ENCODE measurements at places on chromosomes 6 and 20.

DNA sequence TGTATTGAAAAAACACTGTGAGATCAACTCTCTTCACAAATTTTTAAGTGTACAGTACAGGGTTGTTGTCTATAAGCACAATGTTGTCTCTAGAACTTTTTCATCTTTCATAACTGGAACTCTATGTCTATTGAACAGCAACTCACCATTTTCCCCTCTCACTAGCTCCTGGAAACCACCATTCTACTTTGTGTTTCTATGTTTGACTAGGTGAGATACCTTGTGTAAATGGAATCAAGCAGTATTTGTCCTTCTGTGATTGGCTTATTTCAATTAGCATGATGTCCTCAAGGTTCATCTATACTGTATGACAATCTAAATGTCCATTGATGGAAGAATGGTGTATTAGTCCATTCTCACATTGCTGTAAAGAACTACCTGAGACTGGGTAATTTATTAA, 210.1 kb upstream of the FUT9 start:
- DNase-seq = no peak

GRCh38 chr6:52635049-52635577, 35.8 kb upstream of the TMEM14A start:
- peak; percentile 8 for DNase-seq

- no peak for DNase-seq
Measured at GRCh38 chr20:30811885-30812671, 445.4 kb upstream of the DEFB115 start.

DNA sequence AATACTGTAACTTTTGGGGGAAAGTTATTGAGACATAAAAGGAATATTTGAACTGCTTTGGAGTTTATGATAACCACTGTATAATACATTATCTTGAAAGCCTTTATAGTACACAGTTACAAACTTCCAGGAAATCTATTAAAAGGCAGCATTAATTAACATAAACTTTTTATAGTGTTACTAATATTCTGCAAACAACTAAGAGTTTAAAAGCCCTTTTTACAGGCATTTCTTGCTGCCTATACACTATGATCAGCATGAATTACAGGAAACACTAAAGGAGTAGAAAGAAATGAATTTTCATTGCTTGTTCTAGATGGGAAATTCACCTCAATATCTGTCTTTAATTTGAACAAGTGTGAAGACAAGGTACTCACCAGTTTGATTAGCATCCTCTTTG, 252.3 kb upstream of the ZFP64 start:
- no peak for DNase-seq

GRCh38 chr6:3328145-3328544, 69.4 kb downstream of the PSMG4 start:
- DNase-seq = no peak

DNA sequence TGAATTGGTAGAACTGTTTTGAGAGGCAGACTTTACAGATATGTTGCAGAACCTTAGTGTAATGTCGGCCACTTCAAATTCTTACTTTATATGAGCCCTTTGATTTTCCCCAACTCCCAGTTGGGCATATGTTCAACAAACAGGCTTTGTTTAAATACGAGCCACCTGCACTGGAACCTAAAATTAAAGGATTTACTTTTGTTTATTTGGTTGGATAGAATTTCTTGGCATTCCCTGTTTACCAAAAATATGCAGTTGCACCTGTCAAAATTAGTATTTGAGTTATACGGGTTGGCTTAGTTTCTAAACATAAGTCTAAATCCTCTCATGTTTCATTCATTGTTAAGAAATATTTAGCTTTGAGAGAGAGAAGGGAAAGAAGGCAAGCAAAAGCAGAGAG, 2.4 kb upstream of the GLYATL3 start:
- DNase-seq = no peak

GRCh38 chr6:125598422-125598821, 151.0 kb upstream of the HEY2 start:
- no peak for DNase-seq

DNA sequence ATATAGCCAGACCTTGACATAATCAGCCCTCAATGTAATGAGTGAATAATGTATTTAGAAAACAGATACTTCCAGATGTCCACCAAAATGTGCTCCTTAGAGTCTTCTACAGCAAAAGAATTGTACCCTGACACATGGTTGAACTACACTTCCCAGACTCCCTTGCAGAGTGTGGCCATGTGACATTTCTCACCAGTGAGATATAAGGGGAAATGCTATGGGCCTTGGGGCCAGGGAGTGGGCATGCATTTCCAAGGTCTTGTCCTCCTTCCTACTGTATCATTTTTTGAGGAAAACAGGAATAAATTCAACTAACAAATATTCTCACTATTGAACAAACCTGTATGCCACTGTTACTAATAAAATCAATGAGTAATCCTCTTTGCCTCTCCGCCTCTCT, 211.4 kb upstream of the SMLR1 start:
- no peak for DNase-seq

- no peak for DNase-seq
Measured at GRCh38 chr6:139288496-139289040, 3.2 kb downstream of the TXLNB start.

DNA sequence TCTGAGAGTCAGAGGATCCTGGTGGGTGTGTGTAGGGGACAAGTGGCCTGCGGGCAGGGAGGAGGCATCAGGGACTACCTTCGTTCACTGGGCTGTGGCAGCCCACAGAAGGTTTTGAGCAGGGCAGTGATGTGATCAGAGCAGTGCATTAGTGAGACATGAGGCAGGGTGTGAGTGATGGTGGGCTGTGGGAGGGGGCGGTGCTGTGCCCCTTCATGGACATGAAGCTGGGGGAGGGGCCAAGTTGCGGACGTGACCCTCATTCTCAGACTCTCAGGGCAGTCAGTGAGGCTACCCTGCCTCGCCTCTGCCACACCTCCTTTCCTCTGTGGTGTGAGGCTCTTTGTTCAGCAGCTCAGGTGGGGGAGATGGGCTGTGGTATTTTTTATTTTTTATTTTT, 142.2 kb upstream of the RNF24 start:
- DNase-seq = no peak

- DNase-seq = no peak
Measured at GRCh38 chr20:32635764-32636163, 38.0 kb downstream of the C20orf203 start.

- DNase-seq = no peak
Measured at GRCh38 chr6:155154158-155154830, 109.5 kb upstream of the CLDN20 start.

GRCh38 chr6:133247581-133247980, 6.4 kb downstream of the EYA4 start:
- DNase-seq = no peak

DNA sequence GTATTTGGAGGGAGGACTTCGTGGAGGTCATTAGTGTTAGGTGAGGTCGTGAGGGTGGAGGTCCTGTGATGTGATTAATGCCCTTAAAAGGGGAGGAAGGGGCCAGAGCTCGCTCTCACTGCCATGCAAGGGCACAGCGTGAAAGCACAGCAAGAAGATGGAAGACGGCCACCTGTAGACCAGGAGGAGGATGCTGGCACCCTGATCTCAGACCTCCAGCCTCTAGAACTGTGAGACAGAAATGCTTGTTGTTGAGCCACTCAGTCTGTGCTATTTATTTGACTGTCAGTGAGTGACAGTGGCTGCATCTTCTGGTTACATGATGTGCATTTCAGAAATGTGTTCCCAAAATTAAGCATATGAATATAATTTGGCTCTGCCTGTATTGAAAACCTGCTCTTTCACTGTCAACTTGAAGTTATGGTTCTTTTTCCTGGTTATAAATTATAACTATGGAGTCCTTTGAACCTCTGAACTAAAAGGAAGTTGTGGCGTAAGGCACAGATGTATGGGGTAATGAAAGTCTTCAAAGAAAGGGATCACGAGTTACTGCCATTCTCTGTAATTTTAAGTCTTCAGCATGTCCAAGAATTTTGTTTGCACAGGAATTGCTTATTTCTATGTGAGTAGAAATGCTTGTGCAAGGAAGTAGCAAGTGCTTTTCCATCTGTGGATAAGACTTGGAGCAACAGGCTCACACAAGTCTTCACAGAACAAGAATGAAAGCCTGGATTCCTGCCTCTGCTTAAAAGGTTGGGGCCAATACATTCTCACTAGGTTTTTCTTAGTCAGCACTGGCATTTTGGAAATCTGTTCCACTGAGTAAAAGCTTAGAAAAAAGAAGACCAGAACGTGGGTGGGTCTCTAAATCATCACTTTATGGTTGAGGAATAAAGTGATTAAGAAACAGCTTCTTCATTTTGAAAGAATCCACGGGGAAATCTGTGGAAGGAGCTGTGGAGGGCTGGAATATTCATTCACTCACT, 10.3 kb downstream of the PPP1R14C start:
- no peak for DNase-seq

- no peak for DNase-seq
Measured at GRCh38 chr6:139970591-139970991, 596.1 kb upstream of the CITED2 start.

DNA sequence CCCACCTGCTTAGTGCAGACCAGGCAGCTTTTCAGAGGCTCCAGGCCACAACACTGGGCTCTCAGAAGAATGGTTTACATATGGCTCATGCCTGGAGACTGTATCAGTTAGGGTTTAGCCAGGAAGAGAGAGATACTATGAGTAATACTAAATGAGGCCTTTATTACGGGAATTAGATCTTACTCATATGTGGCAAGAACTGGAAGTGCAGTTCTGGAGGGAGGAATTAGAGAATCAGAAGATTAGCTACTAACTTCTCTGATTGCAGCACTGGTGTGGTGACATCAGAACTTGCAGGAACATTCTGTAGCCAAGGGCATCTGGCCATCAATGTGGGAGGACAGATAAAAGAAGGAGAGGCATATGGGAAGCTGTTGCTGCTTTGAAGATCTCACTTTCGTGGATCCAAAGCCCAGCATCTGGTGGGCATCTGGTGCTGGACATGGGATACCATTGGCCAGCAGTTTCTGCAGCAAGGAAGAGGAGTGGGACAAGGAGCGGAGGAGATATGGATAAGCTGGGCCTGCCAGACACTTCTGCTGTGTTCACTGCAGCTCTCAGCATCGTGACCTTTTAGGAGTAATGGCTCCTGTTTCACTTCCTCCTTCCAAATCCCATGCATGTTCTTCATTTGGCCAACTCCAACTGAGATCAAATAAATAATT, 248.5 kb downstream of the BTBD3 start:
- DNase-seq = no peak

GRCh38 chr6:149963212-149963461, 606 bp upstream of the ULBP1 start:
- no peak for DNase-seq

DNA sequence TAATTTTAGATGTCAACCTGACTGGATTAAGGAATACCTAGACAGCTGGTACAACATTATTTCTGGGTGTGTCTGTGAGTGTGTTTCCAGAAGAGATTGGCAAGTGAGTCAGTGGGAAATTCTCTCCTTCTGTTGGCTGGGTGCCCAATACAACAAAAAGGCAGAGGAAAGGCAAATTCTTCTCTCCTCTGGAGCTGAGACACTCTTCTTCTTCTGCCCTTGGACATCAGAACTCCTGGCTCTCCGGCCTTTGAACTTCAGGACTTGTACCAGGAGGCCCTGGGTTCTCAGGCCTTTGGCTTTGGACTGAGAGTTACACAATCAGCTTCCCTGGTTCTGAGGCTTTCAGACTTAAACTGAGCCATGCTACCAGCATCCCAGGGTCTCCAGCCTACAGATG, 7.8 kb upstream of the BTN3A1 start:
- DNase-seq = no peak

GRCh38 chr20:3258429-3258828, 19.4 kb upstream of the SLC4A11 start:
- no peak for DNase-seq

DNA sequence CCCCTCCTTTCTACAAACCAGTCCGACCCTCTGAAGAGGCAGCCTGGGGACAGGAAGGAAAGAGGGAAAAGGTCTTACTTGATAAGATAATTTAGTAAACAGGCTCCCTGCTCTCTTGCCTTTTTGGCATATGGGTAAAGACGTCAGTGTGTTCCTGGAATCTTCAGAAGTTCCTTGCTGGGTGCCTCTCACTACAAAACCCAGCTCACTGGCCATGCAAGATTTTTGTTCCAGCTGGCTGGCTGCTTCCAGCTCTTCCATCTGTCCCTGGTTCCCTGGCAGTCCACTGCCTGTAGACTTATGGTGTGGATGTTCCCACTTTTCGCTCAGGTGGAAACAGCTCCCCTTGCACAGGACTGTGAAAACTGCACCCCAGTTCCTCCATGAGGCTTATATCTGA, 57.4 kb downstream of the MOCS1 start:
- DNase-seq = no peak

DNA sequence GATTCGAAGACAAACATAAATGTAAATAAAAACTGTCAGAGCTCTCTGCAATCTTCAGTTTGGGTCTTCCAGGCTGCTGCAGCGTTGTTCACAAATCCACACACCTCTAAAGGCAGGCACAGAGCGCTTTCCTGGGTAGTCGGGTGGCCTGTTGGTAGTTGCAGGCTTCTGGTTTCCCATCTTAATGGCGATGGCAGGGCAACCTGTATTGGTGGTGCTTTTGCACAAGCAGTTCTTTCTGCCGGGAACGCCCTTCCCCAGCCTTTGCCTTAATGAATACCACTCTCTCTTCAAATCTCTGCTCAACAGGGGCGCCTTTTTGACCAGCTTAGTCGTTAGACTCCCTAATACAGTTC, 723 bp upstream of the IFT52 start:
- DNase-seq = peak; percentile 14

GRCh38 chr6:26031595-26032339, 55.5 kb upstream of the HFE start:
- peak; percentile 76 for DNase-seq

DNA sequence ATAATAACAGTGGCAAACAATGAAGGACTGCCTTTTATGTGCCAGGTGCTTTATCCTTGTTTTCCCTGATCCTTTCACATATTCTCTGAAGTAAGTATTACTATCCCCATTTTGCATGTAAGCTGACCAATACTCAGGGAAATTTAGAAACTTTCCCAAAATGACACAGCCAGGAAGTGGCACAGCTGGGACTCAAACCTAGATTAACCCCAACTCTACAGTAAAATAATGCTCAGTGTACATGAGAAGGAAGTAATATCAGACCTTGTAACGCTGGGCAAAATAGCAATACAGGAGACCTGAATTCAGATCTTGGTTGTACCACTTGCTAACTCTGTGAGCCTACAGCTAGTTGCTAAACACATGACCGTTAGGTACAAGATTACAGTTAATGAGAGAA, 26.8 kb upstream of the NRSN1 start:
- DNase-seq = no peak

DNA sequence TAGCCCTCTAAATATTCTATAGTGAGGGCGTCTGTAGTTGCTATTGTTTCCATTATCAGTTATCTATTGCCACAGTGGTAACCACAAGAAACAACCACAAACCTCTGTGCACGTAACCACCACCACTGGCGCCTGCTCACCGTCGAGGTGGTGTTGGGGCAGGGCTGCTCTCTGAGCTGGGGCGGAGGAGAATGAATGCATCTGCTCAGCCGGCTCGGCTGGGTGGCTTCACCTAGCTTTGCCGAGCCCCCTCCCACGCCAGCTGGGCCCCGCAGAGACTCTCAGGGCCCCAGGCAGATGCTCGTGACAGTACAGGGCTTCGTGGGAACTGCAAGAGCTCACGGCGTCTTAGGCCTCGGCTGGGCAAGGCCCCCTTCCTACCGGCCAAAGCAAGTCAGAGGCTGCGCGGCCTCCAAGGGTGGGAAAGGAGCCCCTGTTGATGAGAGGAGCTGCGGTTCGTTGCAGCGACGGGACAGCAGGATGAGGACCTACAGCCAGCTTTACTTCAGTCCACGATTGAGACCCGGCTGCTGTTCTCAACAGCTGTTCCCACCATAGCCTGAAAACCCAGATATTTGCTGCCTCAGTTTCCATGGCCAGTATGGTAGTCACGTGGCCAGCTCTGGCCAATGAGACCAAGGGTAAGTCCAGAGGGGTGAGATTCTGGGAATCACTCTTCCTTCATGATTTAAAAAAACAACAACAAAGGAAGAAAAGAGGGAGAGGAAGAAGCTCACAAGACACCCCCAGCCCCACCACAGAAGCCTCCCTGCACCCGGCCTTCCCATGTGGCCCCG, 120.2 kb upstream of the AFDN start:
- DNase-seq = peak; percentile 56

Measured in stimulated activated CD4-positive, alpha-beta T cell treated with anti-CD3 and anti-CD28 coated beads, TNF-alpha, amount 100 ng/mL, for 48 hours (primary cell).